ENCODE measurements at places on chromosomes 12 and 14.

DNA sequence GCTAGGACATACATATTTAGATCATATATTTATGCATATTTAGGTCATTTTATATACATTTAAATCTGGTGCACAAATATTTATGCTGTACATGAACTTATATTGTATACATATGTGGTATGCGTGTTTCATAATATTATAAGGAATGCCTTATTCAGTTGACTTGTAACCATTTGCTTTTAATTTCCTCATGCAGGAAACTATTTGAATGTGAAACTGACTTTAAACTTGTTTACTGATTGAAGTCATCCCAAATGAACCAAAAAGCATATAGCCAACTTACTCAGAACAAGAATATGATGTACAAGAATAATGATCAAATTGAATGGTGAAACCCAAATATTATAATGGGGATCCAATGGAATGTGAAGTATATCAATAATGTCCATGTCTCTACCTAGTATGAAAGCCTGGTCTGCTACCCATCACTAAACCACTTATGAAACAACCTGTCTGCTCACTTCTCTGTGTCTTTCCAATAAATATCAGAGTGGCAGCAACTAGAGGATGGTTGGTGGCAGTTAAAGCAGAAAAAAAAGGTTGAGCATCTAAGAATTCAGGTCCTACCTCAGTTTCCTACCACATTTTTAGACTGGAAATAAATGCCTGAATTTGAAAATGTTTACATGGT lies 38.3 kb downstream of the RPS6KA5 start:
- DNase-seq = no peak

DNA sequence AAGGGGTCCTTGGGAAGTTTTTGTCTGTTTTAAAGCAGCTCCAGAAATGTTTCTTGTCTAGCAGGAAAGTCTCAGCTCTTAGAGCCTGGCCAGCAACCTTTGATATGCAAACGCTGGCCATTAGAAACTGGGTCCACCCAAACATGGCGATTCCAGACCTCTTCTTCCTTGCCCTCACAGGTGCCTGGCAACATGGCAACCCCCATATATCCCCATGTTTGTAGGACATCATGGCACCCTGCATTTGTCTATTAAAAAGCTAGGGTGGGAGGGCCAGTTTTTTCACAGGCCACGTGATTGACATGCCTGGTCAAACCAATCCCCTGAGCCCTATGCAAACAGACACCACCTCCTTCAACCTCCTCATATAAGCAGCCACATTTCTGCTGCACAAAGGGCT lies 848.7 kb upstream of the FOXG1 start:
- no peak for DNase-seq

DNA sequence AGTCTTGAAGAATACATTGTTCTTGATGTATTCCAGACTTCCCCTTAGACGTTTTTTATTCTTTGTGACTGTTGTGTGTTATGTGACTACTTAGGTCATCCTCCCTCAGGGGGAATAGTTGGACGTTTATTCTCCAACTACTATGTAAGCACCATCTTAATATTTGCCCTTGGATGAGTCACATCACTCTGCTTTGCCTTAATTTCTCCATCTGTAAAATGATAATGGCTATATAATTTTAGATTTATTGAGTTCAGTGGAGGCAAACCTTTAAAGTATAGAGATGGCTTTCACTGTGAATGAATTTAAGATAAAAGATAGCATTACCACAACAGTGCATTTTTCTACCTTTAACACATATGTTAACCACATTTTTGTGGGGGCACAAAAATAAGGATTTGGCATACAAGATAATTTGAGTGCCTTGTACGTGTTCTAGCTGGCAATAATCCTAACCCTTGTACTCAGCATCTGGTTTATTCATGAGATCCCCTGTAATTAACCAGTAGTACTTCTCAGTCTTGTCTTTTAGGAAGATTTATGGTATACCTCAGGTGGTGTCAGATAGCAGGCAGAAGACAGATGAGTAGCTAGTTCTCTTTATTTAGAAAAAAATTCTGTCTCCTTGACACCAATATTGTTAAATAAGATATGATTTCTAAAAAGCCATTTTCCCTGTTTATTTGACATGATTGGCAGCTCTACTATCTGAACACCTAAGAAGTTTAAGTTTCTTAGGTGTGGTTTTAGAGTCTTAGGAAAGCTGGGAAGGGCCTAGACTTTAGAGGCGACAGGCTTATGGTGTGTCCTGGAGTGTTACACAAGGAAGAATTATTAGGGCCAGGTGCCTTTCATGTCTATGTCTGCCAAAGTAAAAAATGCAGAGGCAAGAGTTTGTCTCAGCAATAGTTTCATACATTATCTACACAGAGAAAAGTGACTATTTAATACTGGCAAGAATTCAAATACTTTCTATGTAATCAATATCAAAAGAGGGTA lies 152.3 kb downstream of the RAD51B start:
- DNase-seq = peak; percentile 50

GRCh38 chr12:116922194-116922897 lies 11.6 kb downstream of the FBXW8 start:
- peak; percentile 25 for DNase-seq

- peak; percentile 82 for DNase-seq
These were observed 144.3 kb downstream of the BCL11B start for GRCh38 chr14:99127651-99128167.

GRCh38 chr12:128792398-128792797 lies 31.4 kb downstream of the SLC15A4 start:
- DNase-seq = no peak

GRCh38 chr12:18057051-18057450 lies 32.9 kb downstream of the RERGL start:
- DNase-seq = no peak

DNA sequence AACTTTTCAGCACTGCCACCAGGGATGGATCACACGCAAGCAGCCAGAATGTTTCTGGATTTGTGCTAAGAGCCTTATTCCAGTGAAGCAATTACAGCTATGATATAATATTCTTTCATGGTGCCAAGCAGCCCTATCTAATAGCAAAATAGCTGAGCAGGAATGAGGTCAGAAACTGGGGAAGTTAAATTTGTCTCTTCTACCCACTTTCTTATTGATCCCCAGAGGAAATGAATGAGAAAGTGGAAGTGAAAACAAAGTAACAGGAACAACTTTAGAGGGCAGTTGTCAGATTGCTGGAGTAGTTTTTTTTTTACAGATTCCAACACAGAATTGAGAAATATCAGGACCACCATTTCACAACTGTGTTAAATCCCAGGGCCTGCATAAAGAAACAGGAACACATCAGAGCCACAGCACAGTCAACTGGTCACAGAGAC lies 44.8 kb downstream of the GCH1 start:
- DNase-seq = no peak

DNA sequence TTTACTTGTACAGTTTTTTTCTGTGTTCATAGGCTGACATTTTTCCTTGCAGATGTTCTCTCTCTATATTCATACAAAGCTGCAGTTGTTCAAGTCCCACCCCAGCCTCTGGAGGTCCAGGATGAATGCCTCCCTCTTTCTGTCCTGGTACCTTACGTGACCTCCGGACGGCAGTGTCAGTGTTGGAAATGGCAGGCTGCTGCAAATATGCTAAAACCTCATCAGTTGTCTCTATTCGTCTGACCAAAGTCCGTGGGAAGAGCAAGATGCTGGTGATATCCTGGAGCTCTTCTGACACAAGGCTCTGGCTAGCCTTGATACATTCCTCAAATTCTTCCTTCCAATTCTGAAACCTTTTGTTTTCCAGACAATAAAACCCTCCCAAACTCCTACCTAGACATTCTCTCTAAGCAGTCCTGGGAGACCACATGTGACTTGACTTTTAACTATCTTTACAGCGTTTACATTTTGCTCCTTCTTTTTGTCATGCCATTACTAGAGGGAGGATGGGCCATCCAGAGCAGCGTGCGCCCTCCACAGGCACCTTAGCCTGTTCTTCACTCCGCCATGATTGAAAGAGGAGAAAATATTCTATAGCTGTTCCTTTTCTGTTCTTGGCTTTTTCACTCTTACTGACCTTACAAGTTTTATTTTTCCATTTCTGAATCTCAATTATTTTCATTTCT lies 143.6 kb downstream of the RGS6 start:
- DNase-seq = no peak

DNA sequence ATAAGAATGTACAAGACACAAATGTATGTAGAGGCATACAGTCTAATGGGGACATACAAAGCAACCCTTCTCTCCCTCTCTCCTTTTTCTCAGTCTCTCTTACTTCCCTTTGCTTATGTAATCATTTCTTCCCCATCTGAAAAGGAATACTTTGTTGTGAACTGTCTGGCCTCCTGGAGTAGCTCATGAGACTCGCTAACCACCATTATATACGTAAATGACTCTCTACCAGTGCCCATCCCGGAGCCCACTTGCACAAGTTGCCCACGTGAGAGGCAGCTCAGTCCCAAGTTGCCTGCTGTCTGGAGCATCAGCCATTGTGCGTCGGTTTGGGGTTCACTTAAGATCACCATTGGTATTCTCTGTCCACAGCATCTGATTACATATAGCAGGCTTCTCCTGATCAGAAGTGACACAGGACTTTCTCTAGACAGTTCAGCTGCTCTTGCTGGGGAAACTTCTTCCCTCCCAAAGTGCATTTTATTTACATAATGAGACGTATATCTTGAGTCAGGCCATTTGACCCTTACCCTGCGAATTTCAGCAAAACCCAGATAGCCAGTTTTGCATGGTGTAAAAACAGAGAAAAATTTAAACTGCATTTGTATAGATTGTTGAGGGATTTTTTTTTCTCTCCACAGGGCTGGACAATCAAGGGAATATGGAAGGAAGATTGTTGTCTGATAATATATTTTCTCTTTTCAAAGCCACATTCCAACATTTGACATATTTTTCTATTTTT lies 220.7 kb upstream of the EGLN3 start:
- no peak for DNase-seq

DNA sequence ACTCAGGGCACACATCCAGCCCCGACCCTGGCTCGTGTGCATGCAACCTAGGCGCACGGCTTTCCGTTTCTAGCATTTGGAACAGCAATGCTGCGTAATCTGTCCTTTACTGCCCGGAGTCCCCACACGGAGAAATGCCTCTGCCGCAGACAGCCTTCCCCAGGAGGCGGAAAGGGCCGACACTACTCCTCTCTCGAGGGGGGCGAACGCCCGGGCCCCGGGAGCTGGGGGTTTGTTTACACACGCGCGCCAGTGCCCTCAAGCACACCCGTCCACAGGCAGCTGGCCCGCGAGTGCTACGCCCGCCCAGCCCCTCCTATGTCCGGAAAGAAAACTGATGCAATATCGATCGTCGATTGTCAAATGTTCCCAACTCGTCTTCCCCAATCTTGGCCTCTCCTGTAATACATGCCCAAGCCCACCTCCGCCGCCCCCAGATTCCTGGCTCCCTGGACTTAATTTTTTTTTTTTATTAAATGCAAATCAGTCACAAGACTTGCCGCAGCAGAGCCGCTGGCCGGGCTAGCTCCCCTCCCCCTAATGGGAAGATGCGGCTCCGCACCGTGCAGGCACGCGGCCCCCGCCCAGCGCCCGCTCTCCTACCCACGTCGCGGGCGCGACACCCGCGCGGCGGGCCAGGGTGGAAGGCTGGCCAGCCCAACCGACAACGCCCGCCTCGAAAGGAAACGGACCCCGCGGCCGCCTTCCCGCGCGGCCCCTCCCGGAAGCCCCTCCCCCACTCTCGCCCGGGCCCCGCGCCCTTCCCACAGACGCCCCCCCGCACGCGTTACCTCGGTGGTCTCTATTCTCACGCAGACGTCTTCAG lies 642 bp downstream of the SLC38A2 start:
- DNase-seq = peak; percentile 68

DNA sequence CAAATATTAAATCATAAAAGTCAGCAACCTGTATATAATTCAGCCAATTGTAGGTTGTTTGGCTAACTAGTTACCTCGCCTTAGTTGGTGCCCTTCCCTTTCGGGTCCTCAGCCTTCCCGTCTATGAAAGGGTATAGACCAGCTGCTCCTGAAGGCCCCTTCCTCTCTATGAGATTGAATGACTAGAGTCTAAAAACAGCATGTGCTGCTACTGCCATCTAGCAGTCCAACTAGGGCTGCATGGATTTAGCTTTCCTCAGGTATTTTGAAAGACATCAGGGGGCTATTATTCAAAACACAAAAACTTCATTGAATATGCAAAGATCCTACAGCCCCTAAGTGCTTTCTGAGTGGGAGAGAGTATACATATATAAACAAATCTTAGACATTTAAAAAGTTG lies 37.0 kb upstream of the TMEM263 start:
- DNase-seq = peak; percentile 16

DNA sequence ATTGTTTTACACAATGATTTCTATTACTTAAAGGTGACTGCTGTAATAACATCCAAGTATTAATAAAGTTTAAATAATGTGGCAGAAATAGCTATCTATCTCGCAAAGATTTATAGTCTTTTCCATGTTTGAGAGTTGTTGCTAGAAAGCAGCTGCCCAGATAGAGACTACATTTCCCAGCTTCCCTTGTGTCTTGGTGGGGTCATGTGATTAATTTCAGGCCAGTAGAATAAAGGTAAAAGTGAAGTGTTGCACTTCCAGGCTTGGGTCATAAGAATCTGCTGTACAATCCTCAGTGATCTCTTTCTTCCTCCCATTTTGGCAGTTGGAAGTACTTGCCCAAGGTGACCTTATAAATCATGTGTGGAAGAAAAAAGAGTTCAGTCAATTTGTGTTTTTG lies 449.7 kb upstream of the USP15 start:
- no peak for DNase-seq

DNA sequence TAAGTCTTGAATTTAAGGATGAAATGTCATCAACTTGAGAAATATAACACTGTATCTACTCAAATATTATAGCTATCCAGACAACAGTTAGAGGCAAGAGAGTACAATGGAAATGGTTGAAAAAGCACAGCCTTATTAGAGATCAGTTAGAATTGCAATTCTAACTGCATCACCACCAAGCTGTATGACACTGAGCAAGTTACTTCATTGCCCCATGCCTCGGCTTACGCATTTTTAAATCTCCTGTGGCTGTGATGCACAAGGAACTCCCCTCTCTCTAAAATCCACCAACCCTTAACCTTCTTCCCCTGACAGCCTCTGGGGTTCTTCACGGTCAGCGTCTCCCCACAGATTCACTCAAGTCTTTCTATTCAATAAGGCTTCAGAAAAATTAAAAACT lies 75.1 kb downstream of the MED13L start:
- DNase-seq = no peak

- no peak for DNase-seq
These were observed 2.9 kb downstream of the SLC15A4 start for GRCh38 chr12:128820723-128821432.

- DNase-seq = peak; percentile 68
These were observed 66.9 kb downstream of the C12orf56 start for GRCh38 chr12:64323476-64324225.

GRCh38 chr14:56501909-56502530 lies 77.6 kb upstream of the TMEM260 start:
- DNase-seq = no peak

- DNase-seq = peak; percentile 6
These were observed 49.0 kb downstream of the ZC3H14 start for GRCh38 chr14:88611878-88612277.

GRCh38 chr12:3453990-3454680 lies 36.9 kb upstream of the PRMT8 start:
- peak; percentile 75 for DNase-seq

Measured in fibroblast of skin of back (primary cell).